ENCODE measurements at places on chromosomes 3 and 15. TPM values are rescaled to one million over a fixed set of nuclear protein-coding genes. Genes with fewer than 3 reads are reported as not detected.

Gene CHL1
- not detected for total RNA-seq

GRCh38 chr3:173843060-173843459 is 445.5 kb downstream of the NLGN1 start:
- H3K27me3 ChIP-seq, result no peaks in the 10 kb centered on the region
- H3K36me3 ChIP-seq, result no peaks in the 10 kb centered on the region
- H3K4me3 ChIP-seq, result no peak overlapping the region

Gene GYG1
- 58.5 TPM for total RNA-seq

Gene PFKFB4
- 4.9 TPM for total RNA-seq

Gene P2RY14
- not detected for total RNA-seq
